Stimulated activated CD4-positive, alpha-beta T cell treated with anti-CD3 and anti-CD28 coated beads, Interleukin-1b, Interleukin-23, amount 100 ng/mL, for 48 hours (primary cell): ENCODE measurements at places on chromosomes 16 and 17.

- DNase-seq, result peak; percentile 22
These were observed 61.7 kb upstream of the CLEC18A start for GRCh38 chr16:69889295-69889964.

DNA sequence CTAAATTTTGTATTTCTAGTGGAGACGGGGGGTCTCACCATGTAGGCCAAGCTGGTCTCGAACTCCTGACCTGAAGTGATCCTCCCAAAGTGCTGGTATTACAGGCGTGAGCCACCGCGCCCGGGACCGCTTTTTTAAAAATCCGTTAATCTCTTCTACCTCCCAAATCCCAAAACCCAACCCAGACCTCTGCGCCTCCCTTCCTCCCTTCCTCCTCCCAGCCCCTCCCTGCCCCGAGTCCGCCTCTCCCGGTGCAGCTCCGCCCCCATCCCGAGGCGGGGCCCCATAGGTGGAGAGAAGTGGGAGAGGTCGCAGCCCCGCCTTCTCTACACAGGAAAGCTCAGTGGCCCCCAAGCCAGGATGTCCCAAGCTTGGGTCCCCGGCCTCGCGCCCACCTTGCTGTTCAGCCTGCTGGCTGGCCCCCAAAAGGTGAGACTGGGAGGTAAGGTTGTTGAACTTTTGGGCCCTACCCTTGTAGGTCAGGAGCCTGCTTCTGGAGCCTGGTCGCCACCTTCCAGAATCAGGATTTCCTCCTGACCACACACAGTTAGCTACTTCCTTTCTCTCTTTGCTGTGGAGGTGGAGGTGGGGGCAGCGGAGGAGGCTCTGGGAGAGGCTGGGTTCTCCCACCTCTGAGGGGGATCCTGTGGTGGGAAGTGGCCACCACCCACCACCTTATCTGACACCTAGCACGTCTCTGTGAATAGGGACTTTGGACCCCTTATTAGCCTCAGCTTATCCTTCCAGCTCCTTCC, at the start of gene TMEM92:
Gene TMEM92 (plus strand): TSS at position 325 of the 755 bp plus-strand sequence. CDS start 36 bp downstream, at position 361.
- DNase-seq, result no peak

GRCh38 chr16:17277981-17278381, 192.8 kb downstream of the XYLT1 start:
- no peak for DNase-seq

- no peak for DNase-seq
These were observed 8.7 kb downstream of the CACNG5 start for GRCh38 chr17:66843627-66844026.

DNA sequence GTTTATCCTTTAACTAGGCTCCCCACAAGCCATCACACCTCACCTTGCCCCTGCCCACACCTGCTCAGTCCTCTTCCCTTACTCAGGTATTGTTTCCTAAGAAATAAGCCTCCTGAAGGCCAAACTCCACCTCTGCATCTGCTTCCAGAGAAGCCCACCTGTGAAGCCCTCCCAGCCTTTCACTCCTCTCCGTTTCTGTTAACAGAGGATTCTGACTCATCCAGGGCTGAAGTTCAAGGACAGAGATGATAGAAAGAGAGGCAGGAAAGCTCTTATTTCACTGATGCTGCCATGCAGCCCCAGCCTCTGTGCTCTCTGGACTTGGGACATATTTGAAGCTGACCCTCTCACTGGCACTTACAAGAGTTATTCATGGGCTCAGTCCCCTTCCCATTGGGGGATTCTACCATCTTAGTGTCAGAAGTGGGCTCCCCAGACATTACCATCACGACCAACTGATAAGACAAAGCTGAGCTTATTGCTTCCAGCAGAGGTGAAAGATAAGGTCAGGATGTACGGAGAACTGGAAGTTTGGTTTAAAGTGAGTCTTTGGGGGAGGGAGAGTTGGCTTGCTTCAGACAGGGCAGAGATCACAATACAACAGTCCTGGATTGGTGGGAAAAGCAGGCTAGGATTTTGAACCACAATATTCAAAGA, 35.3 kb upstream of the XYLT2 start:
- DNase-seq, result no peak

GRCh38 chr16:50326835-50327465, 41.8 kb downstream of the BRD7 start:
- peak; percentile 56 for DNase-seq

DNA sequence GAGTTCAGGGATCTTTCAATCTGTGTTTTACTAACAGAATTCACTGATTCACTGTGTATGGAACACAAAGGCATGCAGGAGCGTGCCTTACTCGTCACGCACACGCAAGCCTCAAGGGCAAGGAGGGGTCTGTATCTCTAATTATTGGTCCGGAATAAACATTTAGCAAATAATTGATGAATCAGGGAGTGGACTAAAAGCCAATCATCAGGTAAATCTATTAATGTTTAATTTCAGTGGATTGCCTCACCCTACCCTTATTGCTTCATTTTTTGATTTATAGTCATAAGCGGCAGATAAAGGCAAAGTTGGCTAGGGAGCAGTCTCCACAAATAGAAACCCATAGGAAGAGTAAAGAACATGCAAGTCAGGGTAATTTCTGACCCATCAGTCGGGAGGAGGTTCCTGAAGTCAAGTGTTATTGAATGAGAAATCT, 7.4 kb upstream of the HSD17B2 start:
- DNase-seq, result no peak

DNA sequence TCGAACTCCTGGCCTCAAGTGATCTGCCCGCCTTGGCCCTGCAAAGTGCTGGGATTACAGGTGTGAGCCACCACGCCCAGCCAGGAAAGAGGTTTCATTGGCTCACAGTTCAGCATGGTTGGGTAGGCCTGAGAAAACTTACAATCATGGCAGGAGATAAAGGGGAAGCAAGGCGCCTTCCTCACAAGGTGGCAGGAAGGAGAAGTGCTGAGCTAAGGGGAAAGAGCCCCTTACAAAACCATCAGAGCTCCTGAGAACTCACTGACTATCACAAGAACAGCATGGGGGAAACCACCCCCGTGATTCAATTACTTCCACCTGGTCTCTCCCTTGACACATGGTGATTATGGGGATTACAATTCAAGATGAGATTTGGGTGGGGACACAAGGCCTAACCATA, 411.7 kb upstream of the ZFHX3 start:
- DNase-seq, result no peak

- no peak for DNase-seq
These were observed 43.6 kb downstream of the SOCS3 start for GRCh38 chr17:78316115-78316866.

DNA sequence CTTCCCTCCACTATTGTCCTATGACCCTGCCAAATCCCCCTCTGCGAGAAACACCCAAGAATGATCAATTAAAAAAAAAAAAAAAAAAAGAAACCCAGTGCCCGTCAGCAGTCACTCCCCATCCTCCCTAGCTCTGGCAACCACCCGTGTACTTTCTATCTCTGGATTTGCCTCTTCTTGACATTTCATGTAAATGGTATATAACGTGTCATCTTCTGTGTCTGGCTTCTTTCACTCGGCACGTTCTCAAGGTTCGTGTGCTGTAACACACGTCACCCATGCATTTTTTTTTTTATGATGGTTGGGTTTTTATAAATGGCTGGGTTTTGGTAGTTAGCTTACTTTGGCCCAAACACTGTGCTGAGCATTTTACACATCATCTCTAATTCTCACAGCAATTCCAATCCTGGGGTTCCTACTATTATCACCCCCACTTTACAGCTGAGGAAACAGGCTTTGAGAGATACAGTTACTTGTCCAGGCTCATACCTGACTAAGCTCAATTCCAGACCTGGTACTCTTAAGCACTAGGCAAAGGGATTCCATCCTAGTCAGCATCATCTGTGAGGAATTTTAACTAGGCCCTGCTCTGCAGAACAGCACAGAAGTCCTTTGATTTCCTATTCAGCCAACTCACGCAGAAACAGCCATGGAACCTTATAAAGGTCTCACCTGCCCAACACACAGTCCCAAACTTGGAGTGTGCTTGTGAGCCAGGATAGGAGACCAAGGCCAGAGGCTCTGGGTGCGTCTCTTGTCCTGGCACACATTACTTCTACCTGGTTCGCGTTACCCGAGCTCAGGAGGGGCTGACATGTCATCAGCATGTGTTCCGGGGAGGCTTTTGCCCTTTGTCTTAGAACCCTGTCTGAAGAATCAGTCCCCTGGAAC, 11.7 kb downstream of the NDUFAB1 start:
- DNase-seq, result no peak

- no peak for DNase-seq
These were observed 32.0 kb downstream of the SMPD3 start for GRCh38 chr16:68416057-68417046.

GRCh38 chr17:72423718-72424117, 302.9 kb downstream of the SOX9 start:
- DNase-seq, result no peak

GRCh38 chr16:27723711-27724481, 174.0 kb downstream of the KATNIP start:
- no peak for DNase-seq

DNA sequence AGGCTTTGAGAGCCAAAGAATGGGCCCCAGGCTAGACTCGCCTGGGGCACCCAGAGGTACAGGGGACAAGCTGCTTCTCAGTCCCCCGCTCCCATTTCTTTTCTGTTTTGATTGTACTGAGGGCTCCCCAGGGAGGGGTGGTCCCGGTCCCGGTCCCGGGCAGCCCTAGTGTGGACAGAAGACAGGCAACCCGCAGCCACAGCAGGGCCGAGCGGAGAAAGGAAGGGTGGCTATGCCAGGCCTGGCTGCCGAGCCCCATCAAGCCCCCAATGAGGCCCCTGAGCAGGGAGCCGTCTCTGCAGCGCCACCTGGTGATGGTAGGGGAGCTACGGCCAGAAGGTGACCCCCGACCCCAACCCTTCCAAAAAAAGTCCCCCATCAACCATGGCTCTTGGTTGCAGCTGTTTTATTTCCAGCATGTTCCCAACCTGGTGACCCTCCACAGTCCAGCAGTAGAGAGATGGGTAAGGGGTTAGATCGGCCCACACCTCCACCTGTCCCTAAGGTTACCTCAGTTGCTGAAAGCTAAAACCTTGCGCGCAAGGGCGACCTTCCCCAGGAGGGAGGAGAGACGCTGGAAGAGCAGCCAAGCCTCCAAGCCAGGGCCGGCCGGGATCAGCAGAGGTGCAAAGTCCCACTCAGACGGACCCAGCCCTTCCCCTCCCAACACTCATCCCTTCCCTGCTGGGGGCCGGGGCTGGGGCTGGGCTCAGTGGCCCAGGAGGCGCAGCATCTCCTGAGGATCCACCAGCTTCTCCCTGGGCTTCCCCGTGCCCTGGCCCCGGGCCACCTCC, 2.6 kb upstream of the GRIN2C start:
- DNase-seq, result peak; percentile 70

- no peak for DNase-seq
These were observed 1.7 kb downstream of the ADGRG5 start for GRCh38 chr16:57544124-57544653.

GRCh38 chr16:58464047-58464915, 35.7 kb upstream of the NDRG4 start:
- DNase-seq, result no peak

GRCh38 chr17:67378454-67379250, 1.6 kb downstream of the PITPNC1 start:
- DNase-seq, result peak; percentile 82

- DNase-seq, result no peak
These were observed 56.6 kb downstream of the PRMT7 start for GRCh38 chr16:68367440-68367839.

- no peak for DNase-seq
These were observed 21.5 kb downstream of the TMEM235 start for GRCh38 chr17:78252701-78253635.

GRCh38 chr17:69714669-69715068, 300.2 kb downstream of the MAP2K6 start:
- DNase-seq, result no peak

- DNase-seq, result no peak
These were observed 221.1 kb downstream of the FTO start for GRCh38 chr16:53925107-53925410.

- DNase-seq, result no peak
These were observed 11.4 kb upstream of the ARHGAP23 start for GRCh38 chr17:38416840-38417209.

DNA sequence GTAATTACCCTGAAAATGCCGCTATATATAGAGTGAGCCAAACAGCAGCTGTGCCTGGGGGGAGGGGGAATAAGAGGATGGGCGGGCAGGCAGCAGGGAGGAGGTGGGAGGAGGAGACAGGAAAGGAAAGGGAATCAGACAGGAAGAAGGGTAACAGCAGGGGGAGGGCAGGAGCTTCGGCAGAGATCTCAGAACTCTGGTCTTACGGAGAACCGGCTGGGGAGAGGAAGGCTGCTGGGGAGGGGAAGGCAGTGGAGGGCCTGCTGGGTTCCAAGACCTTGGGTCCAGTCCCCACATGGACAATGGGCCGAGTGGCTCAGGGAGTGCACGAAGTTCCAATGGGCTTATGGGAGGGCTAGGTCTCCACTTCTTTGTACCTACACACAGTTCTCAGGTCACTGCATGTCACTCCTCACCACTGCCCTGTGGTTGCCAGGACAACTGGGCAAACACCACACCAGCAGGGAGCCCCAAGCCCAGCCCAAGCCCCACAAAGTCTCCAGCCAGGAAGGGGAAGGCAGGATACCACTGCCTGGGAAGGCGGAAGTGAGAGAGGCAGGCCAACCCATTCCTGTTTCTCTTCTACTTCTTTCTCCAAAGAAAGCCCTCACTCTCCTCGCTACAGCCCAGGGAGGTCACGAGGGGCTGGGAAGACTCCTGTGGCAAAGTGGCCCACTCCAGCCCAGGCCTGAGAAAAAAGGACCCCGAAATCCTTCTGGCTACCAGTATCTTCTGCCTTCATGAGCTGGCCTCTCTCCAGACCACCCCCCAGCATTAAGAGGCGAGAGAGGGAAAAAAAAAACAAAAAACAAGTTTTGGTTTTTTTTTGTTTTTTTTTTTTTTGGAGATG, 25.3 kb downstream of the G6PC3 start:
- DNase-seq, result no peak

- no peak for DNase-seq
These were observed 327.9 kb downstream of the HS3ST4 start for GRCh38 chr16:26019381-26020242.

DNA sequence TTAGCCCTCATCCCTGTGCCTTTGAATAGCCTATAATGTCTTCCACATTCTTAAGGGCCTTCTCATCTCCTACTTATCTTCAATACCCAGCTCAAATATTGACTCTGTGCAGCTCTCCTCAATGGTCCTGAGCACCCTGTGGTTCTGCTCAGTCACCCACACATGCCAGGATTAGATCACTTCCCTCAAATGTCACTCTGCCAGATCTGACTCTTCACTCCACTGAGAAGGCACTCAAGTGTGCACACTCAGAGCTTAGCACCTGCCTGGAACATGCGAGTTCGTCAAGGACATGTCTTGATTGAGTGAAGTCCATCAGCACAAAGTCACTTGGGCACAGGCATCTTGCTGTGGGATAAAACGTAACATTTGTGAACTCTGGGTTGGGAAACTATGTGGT, 404.8 kb downstream of the CDH13 start:
- DNase-seq, result no peak

DNA sequence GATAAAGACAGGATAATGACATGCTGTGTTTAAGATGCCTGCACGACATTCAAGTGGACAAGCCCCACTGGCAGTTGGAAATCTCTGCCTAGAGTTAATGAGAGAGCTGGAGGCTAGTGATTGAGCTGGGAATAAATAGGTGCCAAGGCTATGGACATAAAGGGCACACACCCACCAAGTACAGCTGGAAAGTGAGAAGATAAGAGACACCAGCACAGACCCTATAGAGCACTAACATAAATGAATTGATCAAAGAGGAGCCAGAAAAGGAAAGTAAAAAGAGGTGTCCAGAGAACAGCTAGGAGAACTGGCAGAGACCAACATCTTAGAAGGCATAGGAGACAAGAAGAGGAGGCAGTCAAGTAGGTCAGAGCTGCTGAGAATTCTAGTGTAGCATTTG, 101.2 kb downstream of the YPEL2 start:
- no peak for DNase-seq
